Activated T-helper 1 cell treated with Interleukin-2 at 50 U/mL for 16 hours (primary cell): ENCODE measurements at places on chromosomes 12 and 14.

DNA sequence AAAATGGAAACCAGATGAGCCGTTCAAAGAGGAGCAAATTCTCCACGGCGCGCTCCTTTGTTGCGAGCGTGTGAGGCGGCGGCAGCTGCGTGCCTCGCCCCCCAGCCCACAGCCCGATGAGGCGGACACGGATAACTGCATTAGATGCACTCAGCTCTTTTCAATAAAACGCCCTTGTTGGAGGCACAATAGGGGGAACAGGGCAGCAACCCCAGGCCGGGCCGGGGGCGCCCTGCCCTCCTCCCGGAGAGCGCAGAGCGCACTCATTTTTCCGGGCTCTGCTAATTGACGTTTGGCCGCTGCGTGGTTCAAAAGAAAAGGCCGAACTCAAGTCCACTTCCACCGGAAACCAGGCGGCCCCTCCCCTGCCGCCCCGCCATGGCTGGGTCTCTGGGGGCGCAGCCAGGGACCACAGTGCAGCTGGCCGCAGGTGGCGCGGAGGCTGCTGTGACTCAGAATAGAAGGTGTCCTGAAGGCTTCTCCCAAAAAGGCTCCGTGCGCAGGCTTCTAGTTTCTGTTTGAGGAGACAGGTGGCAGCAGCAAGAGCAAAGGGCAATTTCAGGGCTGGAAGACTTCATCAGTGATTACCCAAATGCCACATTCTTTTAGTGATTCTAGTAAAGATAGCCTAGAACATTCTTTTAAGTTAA, 29.0 kb upstream of the SMOC1 start:
- no peak for DNase-seq

DNA sequence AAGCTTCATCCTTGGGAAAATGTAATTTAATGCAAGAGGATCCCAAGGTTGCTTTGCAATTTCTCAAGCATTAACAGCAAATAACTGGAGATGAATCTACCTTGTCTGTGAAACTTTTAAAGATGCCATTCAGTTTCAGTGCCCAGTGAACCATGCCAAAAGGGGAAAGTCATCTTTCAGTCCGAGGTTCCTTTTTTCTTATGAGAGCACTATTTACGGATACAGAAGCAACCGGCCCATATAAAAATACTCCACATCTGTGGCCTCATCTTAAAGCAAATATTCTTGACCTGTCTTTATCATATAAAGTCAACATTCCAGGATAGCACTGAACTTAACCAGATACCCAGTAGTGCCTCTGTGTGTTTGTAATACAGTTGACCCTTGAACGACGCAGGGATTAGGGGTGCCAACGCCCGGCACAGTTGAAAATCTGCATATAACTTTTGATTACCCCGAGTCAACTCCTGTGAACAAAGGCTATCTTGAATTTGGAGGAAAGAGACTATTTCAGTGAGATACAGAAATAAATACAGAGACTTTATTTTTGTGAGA, 209.4 kb downstream of the PCNX1 start:
- DNase-seq: no peak

DNA sequence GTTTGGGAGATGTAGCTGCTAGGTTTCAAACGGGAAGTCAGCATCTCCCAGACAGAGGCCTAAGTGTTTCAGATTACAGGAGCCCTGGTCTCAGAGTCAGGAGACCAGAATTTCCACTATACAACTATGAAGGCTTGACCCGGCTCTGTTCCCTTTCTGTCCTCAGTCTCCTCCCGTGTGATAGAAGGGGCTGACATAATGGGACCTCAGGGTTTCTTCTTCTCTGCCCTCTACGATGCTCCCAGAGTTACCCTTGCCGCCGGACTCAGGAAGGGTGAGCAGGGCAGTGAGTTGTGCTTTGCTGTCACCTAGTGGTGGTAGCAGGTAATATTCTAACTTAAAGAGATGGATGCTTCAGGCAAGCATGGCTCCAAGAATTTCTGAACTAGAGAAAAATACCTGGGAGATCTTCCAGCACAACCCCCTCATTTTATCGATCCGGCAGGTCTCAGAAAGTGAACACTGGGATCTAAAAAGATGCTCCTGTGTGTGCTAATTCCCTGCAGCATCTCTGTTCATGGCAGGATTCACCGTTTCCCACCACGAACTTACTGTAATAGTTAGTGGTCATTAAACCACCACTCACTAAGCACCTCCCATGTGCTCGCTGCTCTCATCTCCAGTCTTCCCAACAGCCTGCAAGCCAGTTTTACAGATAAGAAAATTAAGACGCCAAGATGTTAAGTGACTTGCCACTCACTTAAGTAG, 84.4 kb downstream of the VWF start:
- DNase-seq: no peak

- DNase-seq: no peak
Measured at GRCh38 chr12:54428050-54429013, 9.3 kb upstream of the ITGA5 start.

DNA sequence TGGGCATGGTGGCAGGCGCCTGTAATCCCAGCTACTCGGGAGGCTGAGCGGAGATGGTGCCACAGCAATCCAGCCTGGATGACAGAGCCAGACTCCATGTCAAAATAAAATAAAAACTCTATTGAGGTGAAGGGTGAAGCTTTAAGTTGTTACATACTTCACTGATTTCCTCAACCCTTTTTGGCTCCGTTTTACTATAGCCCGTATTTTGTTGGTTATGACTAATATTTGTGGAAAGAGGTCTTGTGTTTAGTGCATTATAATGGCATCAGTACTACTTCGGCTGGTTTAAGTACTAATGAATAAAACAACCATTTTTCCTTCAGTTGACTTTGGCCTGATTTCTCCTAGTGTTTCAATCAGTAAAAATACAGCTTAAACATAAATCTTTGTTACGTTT, 27.0 kb upstream of the SLC2A14 start:
- no peak for DNase-seq

- DNase-seq: no peak
Measured at GRCh38 chr12:55736780-55737580, 5.9 kb upstream of the GDF11 start.
